ENCODE measurements at places on chromosomes 6 and 20.

- DNase-seq: no peak
These were observed 219.9 kb upstream of the ECI2 start for GRCh38 chr6:4355241-4355640.

DNA sequence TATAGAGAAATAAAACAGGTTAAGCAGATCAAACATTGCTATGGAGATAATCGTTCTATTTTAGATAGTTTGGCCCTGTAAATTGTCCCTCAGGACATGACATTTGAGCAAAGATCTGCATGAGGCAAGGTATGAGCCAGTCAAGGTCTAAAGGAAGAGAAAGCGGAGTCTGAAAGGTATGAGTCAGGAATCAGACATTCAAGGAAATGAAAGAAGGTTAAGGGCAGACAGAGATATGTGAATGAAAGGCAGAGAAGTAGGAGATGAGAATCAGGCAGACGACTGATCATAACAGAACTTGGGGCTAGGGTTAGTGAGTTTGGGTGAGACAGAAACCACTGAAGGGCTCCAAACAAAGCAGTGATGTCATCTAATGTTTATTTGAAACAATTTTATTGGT is 775.8 kb downstream of the MAFB start:
- no peak for DNase-seq

DNA sequence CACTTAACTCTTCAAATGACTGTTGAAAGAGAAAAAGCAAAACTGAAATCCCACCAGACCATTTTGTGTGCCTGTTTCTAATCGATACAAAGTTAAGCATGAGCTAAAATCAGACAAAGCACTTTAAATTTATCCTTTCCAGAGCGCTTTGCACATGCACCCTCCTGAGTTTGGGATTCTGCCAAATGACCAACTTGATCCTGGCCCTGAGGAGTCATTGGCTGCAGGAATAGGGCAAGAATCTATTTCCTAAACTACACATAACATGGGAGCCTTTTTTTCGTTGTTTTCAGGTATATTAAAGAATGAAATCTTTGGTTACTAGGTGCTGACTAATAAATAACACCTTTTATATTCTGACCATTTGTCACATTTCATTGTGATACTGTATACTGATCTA is 23.8 kb upstream of the MTHFD1L start:
- DNase-seq: no peak

GRCh38 chr6:75532521-75532920 is 38.9 kb upstream of the FILIP1 start:
- DNase-seq: no peak

GRCh38 chr6:45563041-45563440 is 185.3 kb upstream of the SUPT3H start:
- DNase-seq: no peak

DNA sequence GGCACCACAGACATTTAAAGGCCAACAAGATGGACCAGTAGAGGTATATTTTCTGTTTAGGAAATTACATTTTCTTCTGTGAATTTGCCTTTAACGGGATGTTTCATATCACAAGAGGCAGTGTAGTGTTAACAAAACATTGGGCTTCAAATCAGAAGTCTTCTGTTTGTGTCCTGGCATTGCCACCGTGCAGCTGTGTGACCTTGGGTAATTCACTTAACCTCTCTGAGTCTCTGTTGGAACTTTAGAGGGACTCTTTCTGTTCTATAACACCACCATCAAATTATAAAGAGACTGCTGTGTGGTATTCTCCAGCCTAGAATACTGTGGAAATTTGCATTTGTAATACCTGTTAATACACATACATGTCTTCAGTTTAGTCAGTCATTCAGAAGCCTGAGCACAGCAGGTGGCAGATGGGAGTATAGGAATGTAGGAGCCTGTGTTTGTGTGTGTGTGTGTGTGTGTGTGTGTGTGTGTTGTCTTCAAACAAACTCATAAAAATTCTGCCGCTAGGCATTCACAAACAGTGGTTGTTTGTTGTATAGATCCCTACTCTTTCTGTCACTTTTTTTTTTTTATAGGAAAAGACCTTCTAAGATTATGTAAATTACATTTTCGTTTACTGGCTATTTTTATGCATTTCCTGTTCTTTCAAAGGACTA is 22.6 kb downstream of the UST start:
- no peak for DNase-seq

All from Panc1 (cell line).